Amniotic stem cell (primary cell): ENCODE measurements at places on chromosomes 2 and 18.

DNA sequence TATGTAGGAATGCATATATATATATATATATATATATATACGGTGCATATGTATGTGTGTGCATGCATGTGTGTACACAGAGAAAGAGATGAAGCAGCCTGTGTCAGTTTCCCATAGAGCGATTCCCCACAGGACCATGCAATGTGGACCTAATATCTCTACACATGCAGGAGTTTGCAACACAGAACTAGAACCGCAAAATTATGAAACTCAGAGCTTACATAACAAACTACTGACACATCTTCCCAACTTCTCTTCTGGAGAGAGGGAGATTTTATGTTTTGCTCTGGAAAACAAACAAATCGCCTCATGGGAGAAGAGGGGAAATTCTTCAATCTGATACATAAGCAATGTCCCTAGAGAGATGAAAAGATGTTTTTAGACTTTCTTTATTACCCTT is 377.2 kb downstream of the LRATD1 start:
- DNase-seq, result no peak

DNA sequence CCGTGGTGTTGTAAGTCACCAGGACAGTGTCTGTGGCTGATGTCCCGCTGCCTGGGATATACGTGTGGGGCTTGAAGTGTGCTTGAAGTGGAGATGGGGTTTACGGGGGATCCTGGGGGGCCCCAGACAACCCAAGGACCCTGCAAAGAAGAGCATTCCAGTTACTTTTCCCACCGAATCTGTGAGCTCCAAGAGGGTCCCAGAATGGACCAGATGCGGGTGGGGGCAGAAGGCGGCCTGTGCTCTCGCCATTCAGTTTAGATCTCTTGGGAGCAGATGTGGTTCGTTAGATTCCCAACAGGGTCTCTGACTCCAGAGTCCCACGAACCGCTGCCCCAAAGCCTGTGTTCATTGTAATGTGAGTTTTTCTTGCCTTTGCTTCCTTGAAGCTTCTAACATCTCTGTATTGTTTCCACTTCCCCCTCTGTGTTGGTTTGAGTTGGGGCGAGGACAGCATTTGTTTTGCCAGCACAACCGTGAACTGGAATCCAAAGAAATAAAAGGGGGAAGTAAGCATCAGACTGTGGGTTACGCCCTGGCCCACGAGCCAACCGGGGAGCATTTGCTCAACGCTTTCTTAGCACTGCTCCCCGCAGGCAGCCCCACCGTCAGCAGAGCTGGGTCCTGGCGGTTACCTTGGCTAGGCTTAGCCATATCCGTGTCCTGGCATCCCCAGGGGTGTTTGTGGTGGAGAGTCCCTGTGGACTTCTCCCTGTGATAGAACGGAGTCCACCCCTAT is 92.1 kb downstream of the SH3BP4 start:
- no peak for DNase-seq

- no peak for DNase-seq
Observed at GRCh38 chr2:197888321-197888720, 83.9 kb downstream of the PLCL1 start.

DNA sequence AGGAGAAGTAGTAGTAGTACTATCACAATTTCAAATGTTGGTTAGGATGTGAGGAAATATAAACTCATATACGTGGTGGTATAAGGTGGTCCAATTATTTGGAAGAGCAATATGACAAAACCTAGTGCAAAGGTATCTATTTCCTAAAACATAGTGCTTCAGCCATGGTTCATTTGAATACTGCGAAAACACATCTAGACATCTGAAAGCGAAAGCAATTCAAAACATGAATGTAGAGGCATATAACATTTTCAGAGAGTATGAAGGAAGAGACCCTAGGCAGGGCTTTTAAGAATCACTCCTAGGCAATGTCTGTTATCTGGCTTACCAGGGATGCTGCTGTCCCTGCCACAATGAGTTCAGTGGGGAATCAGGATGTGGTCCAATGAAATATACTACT is 1085.8 kb downstream of the TDRD15 start:
- DNase-seq, result no peak

DNA sequence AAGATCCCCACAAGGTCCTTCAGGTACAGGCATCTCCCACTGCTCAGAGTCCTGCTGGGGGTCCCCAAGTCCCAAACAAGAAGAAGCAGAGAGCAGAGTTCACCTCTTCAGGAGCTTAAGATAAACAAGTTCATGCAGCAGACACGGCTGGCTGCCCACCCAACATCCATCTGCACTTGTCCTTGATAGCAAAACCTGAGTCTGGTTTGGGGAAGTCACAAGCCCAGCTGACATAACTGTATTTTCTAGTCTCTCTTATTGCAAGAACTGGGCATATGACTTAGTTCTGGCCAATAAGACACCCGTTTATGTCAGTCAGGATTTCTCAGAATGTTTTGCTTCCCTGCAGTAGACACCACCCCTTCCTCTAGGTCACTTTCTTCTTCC is 31.8 kb downstream of the AFF3 start:
- no peak for DNase-seq

DNA sequence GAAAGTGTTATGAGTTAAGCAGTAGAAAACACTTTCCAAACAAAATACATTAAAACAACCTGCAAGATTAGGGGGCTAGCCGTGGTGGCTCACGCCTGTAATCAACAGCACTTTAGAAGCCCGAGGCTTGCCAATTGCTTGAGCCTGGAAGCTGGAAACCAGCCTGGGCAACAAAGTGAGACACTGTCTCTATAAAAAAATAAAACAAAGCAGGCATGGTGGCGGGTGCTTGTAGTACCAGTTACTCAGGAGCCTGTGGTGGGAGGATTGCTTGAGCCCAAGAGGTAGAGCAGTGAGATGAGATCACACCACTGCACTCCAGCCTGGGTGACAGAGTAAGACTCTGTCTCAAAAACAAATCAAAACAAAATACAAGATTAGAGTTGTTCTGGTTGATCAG is 208.3 kb downstream of the ERBB4 start:
- no peak for DNase-seq

DNA sequence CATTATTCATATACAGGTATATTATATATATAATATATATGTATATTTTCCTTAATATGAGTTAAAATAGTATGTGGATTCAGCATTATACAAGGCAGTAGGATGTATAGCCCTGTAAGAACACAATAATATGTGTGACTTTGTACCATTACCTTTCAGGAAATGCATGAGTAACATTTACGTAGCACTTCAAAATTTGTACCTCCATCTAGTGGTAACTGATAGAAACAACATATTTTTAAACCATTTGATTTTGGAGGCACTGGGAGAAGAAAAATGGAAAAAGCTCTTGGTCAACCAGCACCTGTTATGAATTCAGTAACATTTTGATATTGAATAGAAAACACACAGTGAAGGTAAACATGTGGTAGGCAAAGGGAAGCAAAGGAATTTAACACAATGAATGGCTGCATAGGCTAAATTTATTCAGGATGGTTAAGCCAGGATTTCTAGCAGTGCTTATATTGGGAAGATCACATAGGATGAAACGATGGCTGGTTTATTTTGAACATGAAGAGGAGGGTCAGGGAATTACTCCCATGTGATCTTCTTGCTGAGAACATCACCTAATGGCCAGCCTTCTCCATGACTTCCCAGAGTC is 565.5 kb downstream of the CCDC85A start:
- DNase-seq, result no peak

GRCh38 chr2:15365411-15365810 is 195.7 kb downstream of the NBAS start:
- no peak for DNase-seq

- DNase-seq, result no peak
Observed at GRCh38 chr2:31132786-31133185, 5.5 kb downstream of the GALNT14 start.

DNA sequence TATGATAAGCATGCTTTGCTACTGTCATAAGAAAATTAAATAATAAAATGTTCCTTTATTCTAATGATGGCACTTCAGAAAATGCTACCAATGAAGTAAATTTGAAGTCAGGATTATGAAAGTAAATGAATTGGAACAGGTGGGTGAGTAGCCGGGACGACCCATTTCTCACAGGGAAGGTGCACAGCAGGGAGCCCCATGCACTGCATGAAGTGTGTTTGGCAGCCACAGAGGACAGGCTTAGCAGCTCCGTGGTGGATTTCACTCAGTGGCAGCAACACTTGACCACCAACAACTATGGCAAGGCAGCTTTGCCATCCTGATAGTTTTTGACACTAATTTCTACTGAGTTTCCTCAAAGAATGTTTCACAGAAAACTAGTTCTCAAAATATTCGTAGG is 146.3 kb downstream of the ATL2 start:
- no peak for DNase-seq

DNA sequence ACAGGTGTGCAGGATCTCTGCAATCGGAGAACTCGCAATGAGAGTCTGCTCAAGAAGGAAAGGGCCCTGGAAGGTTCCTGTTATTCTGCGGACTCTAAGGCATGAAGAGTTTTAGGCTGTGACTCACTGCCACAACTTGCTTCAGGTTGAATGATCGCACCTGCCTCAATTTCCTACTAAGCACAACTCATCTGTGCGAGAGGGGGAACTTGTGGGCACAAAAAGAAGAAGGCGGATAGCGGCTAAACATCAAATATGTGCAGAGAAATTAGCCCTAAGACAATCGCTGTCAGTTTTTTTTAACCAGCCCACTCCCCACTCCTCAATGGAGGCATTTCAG is 14.0 kb upstream of the CREG2 start:
- no peak for DNase-seq

GRCh38 chr2:21165350-21165749 is 41.6 kb downstream of the TDRD15 start:
- no peak for DNase-seq

DNA sequence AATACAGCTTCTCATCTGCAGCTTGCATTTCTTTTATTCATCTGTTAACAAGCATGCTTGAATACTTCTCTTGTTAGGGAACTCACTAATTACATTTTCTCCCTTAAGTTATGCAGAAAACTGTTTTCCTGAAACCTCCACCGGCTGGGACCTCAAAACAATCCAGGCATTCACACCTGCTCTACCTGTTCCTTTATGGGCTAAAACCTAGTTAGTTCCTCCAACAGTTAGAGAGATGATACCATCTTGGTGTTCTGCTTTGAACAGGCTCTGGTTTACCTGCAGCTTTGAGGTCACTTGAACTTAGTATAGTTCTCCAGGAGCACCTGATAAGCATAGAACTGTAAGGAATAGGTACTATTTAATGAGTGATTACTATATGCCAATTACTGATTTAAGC is 6.1 kb downstream of the PLEK start:
- DNase-seq, result no peak

DNA sequence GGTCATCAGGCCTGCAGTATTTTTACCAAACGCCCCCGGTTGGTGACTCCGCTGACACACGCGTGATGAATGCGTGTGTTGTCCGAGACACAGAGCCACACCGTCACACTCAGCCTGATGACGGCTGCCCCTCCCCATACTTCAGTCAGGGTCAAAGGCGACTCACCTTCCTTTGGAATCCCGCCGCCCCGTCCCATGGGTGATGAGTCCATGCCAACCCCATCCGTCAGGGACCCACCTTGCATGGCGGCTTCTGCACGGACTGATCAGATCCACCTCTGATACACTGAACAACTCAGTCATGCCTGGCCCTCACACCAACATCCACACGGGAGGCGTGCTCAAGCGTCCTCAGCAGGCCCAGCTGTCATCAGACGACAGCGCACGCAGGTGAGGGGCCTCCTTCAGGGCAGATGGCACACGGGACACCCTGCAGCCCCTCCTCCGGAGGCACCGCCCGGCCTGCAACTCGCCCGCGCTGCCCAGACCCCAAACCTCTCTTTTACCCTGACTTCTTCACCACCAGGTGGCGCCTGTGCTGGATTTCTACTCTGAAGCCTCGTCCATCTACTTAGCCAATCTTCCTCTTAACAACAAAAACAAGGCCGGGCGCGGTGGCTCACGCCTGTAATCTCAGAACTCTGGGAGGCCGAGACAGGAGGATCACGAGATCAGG is 89.2 kb downstream of the ZNF516 start:
- DNase-seq, result no peak

DNA sequence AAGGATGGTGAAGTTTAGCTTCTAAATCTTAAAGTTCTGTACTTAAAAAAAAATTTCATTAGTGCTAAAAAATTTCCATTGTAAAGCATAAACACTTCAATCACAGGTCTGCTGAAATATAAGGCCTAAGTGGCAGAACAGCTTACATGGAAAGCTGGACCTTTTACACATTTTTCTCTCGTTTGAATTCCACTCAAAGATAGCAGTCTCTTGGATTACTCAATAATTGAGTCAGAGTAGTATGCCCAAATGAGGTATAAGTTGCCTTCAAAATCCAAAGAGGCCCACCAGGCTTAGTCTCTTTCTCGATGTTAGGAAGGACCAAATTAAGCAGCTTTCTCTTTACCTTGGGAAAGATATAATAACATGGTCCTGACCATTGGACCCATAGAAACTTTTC is 220.4 kb upstream of the CWC22 start:
- DNase-seq, result no peak
